ENCODE measurements at places on chromosomes 5 and 9. TPM values are rescaled to one million over a fixed set of nuclear protein-coding genes. Genes with fewer than 3 reads are reported as not detected.

The SLC9A3 gene
- total RNA-seq = 1.2 TPM

The CORO2A gene
- 7.8 TPM for total RNA-seq

DNA sequence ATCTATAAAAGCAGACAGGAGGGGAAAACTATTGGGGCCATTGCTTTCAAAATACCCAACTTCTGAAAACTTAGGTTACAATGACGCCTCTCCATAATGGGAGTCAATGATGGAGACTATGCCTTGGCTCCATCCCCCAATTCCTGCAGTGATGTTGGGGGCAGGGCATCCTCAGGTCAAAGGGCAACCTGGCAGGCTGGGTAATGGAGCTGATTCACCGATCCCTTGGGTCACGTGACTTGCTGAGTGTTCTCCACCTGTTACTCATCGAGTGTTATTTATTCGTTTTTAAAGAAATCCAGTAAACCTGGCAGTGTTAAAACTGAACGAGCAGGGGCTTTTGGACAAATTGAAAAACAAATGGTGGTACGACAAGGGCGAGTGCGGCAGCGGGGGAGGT is 244.4 kb downstream of the FAM114A2 start:
- no peaks in the 10 kb centered on the region for H3K4me1 ChIP-seq
- no peak for DNase-seq

- no peak overlapping the region for H3K4me3 ChIP-seq
- H3K36me3 ChIP-seq = no peaks in the 10 kb centered on the region
- no peak overlapping the region for H3K27ac ChIP-seq
- no peaks in the 10 kb centered on the region for H3K4me1 ChIP-seq
These were observed 379.0 kb downstream of the GLIS3 start for GRCh38 chr9:3920604-3921582.

DNA sequence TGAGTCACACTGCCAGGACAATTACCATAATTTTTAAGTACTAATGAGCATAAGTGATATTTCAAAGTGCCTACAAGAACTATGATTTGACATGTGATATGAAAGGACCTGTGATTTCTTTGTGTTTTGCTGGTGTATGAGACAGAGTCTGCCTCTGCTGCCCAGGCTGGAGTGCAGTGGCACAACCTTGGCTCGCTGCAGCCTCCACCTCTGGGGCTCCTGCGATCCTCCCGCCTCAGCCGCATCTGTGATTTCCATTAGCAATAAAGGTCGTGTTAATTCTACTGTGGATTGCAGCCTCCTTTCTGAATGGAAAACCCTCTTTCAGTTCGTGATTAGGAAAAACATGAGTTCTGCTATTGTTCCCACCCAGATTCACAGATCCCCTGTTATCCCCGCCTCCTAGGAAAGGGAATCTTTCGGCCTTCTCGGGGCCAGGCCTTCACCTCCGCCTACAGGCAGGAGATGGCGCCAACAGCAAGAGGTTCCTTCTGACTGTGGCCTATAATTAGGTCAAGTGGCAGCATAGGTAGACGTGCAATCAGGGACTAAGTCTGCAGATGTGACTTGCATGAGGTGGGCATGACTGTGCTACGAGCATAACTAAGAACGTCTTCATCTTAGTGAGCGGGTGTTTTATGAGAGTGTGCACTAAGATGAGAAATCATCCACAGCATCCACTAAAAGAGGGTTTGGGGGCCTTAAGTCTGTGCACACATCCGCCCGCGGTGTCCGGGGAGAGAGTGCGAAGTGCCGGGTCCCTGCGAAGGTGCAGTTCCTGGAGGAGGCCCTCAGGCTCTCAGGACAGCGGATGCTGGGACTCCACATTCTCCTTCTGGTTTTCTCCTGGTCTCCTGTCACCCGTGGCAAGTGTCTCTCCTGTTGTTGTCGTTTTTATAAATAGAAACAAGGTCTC is 23.1 kb downstream of the TRIM7 start:
- H3K27me3 ChIP-seq = peaks cover 17% of the 10 kb centered on the region
- H3K27ac ChIP-seq = peak overlapping the region; percentile 43
- DNase-seq = peak; percentile 71
- H3K4me1 ChIP-seq = peaks cover 34% of the 10 kb centered on the region

DNA sequence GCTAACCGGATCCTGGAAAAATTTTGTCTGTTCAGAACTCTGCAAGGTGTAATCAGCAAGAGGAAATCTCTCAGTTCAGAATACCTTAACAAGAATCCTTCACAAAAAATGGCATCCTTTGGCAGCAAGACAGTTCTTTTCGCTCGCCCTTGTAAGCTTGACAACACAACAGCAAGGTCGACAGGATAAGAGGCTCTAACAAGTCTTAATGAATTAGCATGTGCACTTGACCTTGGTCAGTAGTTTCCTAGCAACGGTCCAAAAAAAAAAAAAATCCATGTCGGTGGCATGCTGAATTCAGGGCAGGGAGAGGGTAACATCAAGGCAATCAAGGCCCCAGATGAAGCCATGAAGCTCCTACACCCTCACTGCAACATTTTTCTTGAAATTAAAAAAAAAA is 172.8 kb downstream of the APBA1 start:
- H3K4me1 ChIP-seq = peaks cover 48% of the 10 kb centered on the region
- H3K27ac ChIP-seq = no peak overlapping the region
- no peaks in the 10 kb centered on the region for H3K27me3 ChIP-seq
- H3K36me3 ChIP-seq = peaks cover 5% of the 10 kb centered on the region

DNA sequence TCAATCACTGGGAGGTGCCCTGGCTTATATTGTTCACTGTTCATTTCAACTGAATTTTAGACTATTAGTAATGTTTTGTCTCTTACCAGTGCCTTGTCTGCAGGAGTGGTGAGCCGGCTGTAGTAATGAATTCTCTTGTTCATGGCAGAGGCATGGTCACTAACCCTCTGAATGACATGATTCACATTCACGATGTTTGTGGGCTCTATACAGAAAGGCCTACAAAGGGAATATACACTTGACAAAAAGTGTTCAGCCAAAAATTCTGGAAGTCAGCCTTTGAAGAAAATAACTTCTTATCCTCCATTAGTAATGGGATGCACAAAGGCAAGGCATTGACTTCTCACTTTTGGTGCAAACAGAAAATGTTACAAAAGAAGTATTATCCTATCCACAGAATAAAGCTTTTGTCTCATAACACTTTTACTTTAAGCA is 39.6 kb downstream of the SLC38A9 start:
- H3K4me3 ChIP-seq = no peak overlapping the region
- H3K27me3 ChIP-seq = no peaks in the 10 kb centered on the region
- H3K36me3 ChIP-seq = peaks cover 4% of the 10 kb centered on the region
- H3K27ac ChIP-seq = no peak overlapping the region
- H3K4me1 ChIP-seq = peaks cover 5% of the 10 kb centered on the region

DNA sequence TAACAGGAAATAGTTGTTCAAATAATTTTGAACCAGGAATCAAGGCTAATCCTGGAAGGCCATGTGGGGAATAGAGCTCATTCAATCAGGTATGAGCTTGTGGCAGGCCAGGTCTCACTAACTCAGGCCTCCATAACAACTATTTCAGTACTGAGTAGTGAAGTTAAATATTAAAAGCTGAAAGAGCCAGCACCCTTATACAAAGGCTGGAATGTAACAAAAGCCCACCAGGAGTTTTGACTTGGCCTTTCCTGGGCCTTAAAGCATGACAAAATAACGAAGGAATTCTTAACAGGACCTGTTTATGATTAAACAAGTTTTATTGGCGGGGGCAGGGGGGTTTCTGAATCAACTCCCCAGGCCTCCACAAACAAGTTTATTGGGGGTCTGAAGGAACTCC is 1146.7 kb downstream of the CDH9 start:
- no peak for DNase-seq
- no peaks in the 10 kb centered on the region for H3K27me3 ChIP-seq

DNA sequence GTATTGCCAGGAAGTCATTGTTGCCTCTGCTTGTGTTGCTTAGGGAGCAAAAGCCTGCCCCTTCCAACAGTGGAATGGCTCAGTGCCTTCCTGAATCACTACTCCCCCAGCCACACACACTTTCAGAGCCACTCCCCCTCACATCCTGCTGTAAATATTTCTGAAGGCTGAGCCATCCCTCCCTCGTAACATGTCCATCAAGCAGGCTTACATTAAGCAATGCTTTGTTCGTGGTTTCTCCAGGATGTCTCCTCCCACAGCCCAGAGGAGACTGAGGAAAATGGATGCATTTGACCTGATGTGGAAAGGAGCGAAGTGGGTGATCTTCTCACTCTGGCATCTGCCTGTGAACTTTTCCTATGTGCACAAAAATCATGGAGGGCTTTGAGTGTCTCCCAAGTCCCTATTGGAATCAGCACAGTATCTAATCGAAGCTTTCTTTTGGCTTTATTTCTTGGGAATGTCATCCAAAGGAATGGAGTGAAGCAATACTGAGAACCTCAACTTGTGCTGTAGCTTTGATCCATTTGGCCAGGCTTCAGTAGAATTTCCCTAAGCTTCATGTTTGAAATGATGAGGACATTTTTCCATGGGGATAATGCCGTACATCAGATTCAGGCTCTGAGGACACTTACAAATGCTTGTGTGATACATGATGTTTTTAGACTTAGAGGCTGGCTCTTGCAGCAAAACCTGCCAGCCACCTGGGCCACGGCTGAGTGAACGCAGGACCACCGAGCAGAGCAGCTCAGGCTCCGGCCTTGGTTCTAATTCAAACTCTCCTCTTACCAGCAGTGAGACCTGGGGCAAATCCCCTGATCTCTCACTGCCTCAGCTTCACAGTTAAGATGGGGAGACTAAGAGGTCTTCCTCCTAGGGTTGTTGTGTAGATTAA is 389.1 kb downstream of the ENC1 start:
- no peak for DNase-seq
- peaks cover 8% of the 10 kb centered on the region for H3K27me3 ChIP-seq
- H3K36me3 ChIP-seq = no peaks in the 10 kb centered on the region
- no peak overlapping the region for H3K27ac ChIP-seq

DNA sequence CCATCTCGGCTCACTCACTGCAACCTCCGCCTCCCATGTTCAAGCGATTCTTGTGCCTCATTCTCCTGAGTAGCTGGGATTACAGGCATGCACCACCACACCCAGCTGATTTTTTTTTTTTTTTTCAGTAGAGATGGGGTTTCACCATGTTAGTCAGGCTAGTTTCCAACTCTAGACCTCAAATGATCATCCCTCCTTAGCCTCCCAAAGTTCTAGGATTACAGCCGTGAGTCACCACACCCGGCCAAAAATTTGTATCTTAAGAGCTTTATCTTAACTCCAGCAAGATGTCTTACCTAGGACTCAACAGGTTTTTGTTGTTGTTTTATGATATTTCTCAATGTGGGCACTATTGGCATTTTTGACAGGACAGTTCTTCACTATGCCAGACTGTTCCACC is 27.9 kb downstream of the LYRM7 start:
- peaks cover 16% of the 10 kb centered on the region for H3K36me3 ChIP-seq
- no peak overlapping the region for H3K27ac ChIP-seq
- H3K27me3 ChIP-seq = no peaks in the 10 kb centered on the region
- H3K4me1 ChIP-seq = no peaks in the 10 kb centered on the region
- DNase-seq = no peak
- no peak overlapping the region for H3K4me3 ChIP-seq
